ENCODE measurements at places on chromosomes 6 and 20.

DNA sequence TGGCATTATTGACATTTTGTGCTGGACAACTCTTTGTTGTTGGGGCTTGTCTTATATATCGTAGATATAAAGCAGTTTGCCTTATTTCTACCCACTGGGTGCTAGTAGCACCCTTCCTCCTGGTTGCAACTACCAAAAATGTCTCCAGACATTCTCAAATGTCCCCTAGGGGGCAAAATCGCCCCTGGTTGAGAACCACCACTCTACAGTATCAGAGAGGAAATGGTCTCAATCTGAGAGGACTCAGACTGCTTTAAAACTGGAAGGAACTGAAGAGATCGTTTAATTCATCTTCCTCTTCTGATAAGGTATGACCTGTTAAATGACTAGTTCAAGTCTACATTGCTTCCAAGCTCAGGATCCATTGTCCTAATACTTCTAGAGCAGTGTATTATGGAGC, 14.9 kb downstream of the SH3BGRL2 start:
- no peak for DNase-seq

GRCh38 chr20:21338291-21338690, 35.2 kb downstream of the XRN2 start:
- DNase-seq: no peak

DNA sequence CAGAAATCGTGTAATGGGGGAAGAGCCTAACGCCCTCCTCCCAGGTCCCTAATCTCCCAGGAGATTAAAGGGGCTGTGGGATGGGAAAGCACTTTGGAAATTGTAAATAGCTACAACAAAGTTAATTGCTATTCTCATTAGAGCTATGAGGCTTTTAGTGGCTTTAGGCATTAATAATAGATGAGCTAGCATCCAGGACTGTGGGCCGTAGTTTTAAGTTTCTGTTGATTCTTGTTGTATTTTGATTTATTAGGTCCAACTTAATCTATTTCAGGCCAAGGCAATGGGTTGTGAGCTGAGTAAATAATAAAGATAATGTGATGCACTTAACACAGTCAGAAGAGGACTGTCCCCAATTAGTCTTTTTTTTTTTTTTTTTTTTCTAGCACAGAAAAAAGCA, 67.7 kb downstream of the ANKRD6 start:
- no peak for DNase-seq

DNA sequence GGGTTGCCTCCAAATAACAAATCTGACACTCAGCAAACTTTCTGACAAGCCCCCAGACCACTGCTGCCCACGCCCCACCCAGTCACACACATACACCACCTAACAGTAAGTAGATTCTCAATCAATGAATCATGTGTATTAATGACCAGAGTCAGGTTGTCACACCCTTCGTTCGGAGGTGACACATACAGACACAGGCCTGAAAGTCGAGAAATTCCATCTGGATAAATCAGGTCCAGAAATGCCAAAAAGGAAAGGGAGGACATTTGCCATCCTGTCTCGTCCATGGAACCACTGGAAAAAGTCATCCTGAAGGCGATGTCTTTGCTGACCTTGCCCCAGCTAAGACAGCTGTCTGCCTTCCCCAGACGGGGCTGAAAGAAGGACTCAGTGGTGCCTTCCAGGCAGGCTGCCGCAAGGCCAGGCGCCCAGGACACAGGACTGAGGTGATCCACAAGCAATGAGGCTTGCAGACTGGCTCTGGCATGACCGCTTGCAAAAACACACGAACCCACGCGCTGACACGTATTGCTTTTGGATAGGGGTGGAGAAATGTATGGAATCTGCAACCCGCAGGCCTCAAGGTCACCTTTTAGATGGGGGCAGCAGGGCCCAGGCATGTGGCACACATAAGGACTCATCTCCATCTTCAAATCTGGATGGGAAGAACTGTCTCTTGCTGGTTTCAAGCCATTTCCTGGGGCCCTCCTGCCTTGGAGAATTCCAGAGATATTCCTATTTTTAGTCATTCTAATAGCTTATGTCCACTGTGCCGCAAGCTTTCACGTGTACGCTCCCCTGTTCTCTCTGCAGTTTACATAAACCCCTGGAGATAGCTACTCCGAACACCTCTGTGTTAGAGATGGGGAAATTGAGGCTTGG, 9.0 kb downstream of the NFATC2 start:
- DNase-seq: peak; percentile 77

DNA sequence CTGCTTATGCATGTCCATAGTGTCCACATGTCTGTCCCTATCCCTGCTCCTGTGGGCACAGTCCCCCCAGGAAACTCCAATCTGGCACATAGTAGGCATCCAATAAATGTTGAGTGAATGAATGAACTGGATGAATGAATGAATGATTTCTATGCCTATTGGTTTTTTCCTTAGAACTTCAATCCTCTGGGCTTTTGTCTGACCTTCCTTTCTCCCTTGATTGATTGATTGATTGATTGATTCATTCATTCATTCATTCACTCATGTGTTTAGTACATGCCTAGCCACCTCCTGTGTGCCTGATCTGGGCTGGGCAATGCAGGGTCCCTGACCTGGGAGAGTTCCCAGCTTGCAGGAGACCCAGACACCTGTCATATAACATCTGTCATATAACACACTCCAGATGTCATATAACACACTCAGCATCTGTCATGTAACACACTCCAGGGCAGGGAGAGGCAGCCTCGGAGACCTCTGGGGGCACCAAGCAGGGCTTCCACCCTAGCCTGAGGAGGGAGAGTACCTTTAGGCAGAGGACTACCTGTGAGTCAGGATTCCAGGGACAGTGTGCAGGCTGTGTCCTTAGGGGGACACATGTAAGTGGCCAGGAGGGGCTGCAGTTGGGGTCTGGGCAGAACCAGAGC, 17.9 kb downstream of the VSTM2L start:
- DNase-seq: no peak

- no peak for DNase-seq
These were observed 19.3 kb upstream of the COX7A2 start for GRCh38 chr6:75262716-75263400.

GRCh38 chr6:116066789-116067188, 6.1 kb upstream of the FRK start:
- DNase-seq: no peak

DNA sequence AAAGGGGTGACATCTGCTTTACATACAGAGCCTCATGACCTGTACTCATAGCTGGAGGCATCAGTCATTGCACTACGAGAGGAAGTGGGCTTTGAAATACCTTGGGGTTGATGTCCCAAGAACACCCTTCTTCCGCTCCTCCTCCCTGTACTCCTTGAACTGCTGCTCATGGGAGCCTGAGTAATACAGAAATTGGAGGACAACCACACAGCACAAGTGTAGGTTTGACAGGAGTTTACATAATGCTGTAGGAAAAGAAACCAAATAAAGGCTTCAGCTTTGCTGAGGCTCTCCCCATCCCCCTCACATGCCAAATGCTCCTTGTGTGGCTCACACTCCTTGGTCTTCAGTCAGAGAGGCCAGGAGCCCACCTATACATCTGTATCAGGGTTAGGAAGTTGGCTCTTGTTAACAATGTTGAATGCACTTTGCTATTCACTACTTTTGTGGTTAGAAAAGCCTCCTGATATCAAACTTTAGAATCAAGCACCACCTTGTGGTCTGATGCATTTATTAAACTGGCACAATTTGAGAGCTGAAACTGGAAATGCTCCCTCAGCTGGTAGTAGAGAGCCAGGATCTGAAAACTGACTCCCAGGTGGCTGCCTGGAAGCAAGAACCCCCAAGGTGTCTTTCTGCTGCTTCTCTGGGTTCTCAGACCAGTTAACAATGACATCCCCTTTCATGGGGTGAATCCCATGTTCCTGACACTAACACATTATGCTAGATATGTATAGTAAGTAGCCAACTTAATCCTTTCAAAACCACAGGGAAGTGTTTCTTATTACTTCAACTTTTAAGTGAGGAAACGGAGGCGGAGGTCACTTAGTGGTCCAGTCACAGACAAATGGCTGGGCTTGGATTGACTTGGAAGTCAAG, 56.2 kb upstream of the EDN1 start:
- peak; percentile 84 for DNase-seq

GRCh38 chr6:37441651-37442050, 8.6 kb downstream of the CMTR1 start:
- DNase-seq: no peak

DNA sequence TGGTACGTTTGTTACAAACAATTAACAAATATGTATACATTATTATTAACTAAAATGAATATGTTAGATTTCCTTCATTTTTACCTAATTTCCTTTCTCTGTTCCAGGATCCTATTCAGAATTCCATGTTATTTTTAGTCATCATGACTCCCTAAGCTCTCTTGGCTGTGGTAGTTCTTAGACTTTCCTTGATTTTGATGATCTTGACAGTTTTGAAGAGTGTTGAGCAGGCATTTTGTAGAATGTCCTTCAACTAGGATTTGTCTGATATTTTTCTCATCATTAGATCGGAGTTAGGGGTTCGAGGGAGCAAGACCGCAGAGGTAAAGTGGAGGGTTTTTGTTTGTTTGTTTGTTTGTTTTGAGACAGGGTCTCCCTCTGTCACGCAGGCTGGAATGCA, 44.3 kb upstream of the ZNF184 start:
- no peak for DNase-seq

DNA sequence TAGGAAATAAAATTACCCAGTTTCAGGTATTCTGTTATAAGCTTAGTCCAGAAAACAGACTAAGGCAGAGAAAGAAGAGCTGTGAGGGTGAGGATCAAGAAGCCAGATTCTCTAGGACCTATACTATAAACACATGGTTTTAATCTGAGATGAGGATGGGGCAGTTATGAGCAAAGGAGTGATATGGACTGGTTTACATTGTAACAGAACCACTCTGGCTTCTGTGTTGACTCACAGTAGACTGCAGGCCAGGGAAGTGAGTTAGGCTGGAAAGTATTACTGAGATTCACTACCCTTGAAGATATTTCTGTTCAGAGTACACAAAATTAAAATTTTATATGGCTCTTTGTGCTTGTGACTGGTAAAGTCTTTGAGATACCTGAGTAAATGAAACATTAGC, 3.2 kb upstream of the RWDD1 start:
- DNase-seq: peak; percentile 68

GRCh38 chr6:53615633-53616449, 49.7 kb downstream of the KLHL31 start:
- DNase-seq: peak; percentile 43

- no peak for DNase-seq
These were observed 237.9 kb downstream of the MYLK4 start for GRCh38 chr6:2512802-2513201.

- DNase-seq: no peak
These were observed 283.0 kb downstream of the FOXC1 start for GRCh38 chr6:1892716-1893115.

DNA sequence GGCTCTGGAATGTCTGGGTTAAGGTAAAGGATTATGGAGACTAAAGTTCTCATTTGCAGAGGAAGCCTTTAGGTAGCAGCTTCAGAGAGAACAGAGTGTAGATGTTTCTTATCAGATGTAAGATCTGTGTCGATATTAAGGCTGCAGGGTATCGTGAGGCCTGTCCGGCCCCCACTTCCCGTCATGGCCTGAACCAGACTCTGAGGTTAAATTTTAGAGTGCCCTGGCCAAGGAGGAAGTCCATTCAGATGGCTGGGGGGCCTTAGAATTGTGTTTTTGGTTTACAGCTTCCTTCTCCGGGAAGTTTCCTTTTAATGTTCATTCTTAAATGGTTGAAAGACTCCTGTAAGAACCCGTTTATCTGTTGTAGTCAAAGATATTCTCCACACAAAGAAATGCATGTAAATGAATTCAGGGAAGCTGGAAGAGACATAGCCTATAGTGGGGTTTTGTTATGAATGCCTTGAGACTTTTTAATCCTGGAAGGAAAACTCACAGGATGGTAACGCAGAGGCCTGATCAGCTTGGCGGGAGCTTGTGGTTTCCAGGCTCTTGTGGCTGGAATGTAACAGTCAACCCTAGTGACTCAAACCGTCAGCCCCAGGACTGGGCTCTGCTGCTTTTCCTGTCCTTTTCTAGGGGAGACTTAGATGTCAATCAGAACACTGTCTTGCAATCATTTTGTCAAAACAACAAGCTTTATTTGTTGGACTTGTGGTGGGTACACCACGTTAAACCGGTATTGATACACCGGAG, 34.7 kb downstream of the KIF25 start:
- peak; percentile 75 for DNase-seq

- no peak for DNase-seq
These were observed 540.5 kb upstream of the JAG1 start for GRCh38 chr20:11214256-11214840.

- no peak for DNase-seq
These were observed 575 bp upstream of the MICAL1 start for GRCh38 chr6:109456111-109456583.

DNA sequence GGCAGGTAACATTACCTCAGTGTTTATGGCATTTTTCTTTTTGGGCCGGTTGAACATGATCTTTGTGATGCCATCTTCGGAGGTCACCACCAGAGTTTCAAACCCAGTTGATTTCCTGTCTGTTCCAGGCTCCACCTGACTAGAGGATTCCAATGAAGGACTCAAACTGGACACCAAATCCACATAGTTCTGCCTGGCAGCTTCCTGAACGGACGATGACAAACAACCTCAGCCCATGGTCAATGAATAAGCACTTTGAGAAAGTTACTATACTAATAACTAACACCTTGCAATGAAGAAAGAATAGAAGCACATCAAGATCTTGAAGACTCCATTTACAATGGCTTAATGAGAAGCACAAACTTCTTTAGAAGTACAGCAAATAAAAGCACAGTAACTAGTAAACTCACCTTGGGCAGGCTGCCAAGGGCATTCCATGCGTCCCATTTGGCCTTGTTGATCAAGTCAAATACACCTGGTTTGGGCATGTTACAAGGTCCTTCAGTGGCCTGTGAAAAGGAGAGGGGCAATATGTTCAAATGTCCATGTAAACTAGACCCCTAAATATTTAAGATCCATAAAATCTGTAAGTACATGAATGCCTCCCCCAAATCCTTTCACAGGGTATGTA, 4.9 kb downstream of the ECI2 start:
- no peak for DNase-seq

- DNase-seq: no peak
These were observed 20.3 kb downstream of the SLC22A2 start for GRCh38 chr6:160238278-160238711.

DNA sequence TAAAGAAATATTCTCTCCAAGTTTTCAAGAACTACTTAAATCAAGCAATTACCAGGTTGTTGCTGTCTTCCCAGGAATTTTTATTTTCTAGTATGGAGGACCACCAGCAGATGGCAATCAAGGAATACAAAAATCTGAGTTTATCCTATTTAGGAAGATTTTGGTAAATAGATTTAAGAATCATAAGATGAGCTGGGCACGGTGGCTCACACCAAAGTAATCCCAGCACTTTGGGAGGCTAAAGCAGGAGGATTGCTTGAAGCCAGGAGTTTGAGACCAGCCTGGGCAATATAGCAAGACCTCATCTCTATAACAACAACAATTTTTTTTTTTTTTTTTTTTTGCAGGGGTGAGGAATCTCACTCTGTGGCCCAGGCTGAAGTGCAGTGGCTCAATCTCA, 19.3 kb upstream of the SEC63 start:
- DNase-seq: peak; percentile 44

DNA sequence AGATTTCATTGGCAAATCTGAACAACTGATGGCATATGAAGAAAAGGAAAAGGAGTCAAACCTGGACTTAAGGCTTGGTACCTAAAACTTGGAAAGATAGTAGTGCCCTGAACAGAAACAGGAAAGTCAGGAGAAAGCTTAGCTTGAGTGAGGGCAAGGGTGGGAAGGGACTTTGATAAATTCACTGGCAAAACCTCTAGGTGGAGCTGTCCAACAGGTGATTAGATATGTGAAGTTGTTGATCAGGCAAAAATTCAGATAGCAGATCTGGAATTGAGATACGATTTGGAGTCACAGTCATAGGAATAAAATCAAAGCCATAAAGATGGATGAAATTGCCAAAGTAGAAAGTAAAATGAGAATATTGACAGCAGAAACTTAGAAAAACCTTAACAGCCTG, 16.1 kb upstream of the ZNF292 start:
- peak; percentile 52 for DNase-seq
